Smooth muscle cell of the pulmonary artery (primary cell): ENCODE measurements at places on chromosomes 3 and 15. TPM values are rescaled to one million over a fixed set of nuclear protein-coding genes. Genes with fewer than 3 reads are reported as not detected.

CYP1A2 gene
- not detected in 2 replicates for total RNA-seq

GOLGA6B gene
- not detected in 2 replicates for total RNA-seq

IL17RB gene
- under 0.01 TPM in 1 of 2 replicates, not detected in the other for total RNA-seq

SPATA12 gene
- total RNA-seq: 0.10 TPM in 1 of 2 replicates, not detected in the other

ZBBX gene
- 0.20 TPM in 1 of 2 replicates, not detected in the other for total RNA-seq

IQCF5 gene
- total RNA-seq: not detected in 2 replicates

CCRL2 gene
- 0.10 and 0.26 TPM in 2 replicates for total RNA-seq

CACNA1D gene
- 0.07 and 0.46 TPM in 2 replicates for total RNA-seq

P2RY14 gene
- 0.20 TPM in 1 of 2 replicates, not detected in the other for total RNA-seq

LRRC49 gene
- 10.4 and 10.5 TPM in 2 replicates for total RNA-seq

EEF1AKMT4 gene
- total RNA-seq: 2.2 and 2.9 TPM in 2 replicates

SLTM gene
- 44.4 and 56.2 TPM in 2 replicates for total RNA-seq

DNASE1L3 gene
- total RNA-seq: 0.07 TPM in 1 of 2 replicates, not detected in the other

IGSF10 gene
- 2.4 and 2.5 TPM in 2 replicates for total RNA-seq

CCR8 gene
- not detected in 2 replicates for total RNA-seq

GCSAM gene
- total RNA-seq: not detected in 2 replicates

PLSCR2 gene
- total RNA-seq: 0.26 TPM in 1 of 2 replicates, not detected in the other

ANKUB1 gene
- total RNA-seq: not detected in 2 replicates

DZIP1L gene
- 25.7 and 28.9 TPM in 2 replicates for total RNA-seq

DISP2 gene
- total RNA-seq: 0.13 and 0.17 TPM in 2 replicates

MUC4 gene
- total RNA-seq: under 0.01 TPM in 1 of 2 replicates, not detected in the other

FBXO40 gene
- not detected in 2 replicates for total RNA-seq

TTC21A gene
- total RNA-seq: 3.2 and 6.8 TPM in 2 replicates

SI gene
- total RNA-seq: not detected in 2 replicates

STRIT1 gene
- total RNA-seq: not detected in 2 replicates

GATM gene
- 0.20 TPM in 2 replicates for total RNA-seq

PCOLCE2 gene
- 192 and 258 TPM in 2 replicates for total RNA-seq

KBTBD13 gene
- total RNA-seq: not detected in 2 replicates
